ENCODE measurements at places on chromosomes 1 and 21.
A peak's percentile ranks its signal among the peaks of the same experiment; 100 is the strongest.

DNA sequence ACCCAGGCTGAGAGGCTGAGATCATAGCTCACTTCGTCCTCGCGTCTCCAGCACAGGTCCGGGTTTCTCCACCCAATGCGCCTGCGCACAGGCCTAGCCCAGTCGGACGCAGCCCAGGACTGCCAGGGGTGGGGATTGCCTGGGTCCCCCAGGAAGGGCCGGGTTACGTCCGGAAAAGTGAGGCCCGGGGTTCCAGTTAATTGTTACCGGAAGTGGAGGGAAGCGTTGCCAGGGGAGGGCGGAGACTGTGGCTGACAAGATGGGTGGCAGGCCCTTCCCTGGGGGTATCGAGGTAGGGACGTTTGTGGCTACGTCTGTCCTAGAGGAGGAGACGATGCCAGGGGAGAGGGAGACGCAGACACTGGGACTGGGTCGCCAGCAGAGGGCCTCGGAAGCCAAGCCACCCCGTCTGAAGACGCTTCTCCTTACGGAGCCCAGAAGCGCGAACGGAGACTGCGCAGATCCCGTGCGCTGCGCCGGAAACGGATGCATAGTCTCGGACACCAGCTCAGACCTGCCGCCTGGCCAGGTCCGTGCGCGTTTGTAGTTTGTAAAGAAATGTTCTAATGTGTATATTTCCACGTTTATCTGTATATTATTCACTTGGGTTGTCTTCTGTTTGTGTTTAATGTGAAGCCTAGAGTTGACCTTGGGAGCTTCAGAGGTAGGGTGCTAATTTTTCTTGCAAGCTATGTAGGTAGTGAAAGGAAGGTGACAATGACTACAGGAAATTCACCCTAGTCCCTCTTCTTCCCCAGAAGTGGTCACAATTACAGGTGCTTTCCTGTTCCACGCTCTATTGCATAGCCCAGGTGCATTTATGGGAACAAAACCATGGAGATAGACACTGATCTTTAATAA, 7.3 kb downstream of the RSRP1 start:
- DNase-seq = peak; percentile 96

- no peak for DNase-seq
Measured at GRCh38 chr1:211606332-211606913, 27.5 kb upstream of the SLC30A1 start.

DNA sequence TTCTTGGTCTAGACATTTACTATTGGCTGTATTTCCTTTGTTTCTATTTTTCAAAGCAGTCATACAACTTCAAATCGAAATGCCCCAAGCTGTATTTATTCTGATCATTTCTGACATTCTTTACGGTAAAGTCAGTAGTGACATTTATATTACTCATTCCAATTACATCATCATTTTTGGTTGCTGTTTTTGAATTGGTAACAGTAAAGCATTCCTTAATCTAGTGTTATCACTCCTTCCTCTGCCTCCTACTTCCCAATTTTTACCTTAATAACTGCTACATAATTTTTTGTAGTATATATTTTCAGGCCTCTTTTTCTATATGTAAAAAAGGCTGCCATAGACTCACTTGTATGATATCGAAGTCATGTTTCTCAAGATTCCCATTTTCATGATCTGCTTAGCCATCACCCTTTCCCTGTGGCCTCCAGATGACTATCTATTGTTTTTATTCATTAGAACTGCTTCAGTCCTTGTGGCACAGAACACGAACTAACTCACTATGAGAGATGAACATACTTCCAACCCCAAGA, 167.2 kb downstream of the RUNX1 start:
- DNase-seq = no peak

GRCh38 chr1:48493970-48494769, 22.2 kb upstream of the SPATA6 start:
- DNase-seq = no peak

DNA sequence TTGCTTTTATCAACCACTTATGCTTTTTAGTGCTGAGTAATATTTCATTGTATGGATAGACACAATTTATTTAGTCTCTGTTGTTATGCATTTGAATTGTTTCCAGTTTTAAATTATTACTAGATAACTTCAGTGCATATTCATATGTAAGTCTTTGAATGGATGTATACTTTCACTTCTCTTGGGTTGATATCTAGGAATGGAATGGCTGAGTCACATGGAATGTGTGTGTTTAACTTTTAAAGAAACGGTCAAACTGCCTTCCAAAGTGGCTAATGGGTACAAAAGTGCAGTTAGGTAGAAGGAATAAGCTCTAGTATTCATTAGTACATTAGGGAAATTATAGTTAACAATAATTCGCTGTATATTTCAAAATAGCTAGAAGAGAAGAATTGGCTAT, 82.4 kb downstream of the NPHS2 start:
- no peak for DNase-seq

DNA sequence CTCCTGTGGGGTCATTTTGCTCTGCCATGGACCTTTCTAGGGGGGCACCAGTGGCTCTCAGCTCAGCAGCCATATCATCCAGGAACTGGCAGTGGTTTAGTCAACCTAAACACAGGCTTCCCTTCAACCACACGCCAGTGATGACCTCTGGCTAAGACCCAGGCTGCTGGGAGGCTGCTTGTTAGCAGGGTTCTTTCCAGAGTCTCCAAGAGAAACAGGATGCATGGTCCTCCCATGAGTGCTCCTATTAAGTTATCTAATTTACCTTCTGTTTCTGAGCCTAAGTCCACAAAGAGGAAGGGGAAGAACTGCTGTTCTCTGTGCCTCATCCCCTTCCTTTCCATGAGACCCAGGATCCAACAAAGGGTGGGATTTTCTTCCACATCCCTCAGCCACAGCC, 137.3 kb upstream of the PLXNA2 start:
- DNase-seq = no peak

- DNase-seq = no peak
Measured at GRCh38 chr1:40703316-40703715, 11.8 kb downstream of the NFYC start.
